Left kidney (tissue), 8 donors: ENCODE measurements at places on chromosomes 5 and 9. TPM values are rescaled to one million over a fixed set of nuclear protein-coding genes. Genes with fewer than 3 reads are reported as not detected.
A peak's percentile ranks its signal among the peaks of the same experiment; 100 is the strongest.

GRCh38 chr5:73443829-73444498, 4.6 kb downstream of the FOXD1 start:
- peak; percentile 78 for DNase-seq

DNA sequence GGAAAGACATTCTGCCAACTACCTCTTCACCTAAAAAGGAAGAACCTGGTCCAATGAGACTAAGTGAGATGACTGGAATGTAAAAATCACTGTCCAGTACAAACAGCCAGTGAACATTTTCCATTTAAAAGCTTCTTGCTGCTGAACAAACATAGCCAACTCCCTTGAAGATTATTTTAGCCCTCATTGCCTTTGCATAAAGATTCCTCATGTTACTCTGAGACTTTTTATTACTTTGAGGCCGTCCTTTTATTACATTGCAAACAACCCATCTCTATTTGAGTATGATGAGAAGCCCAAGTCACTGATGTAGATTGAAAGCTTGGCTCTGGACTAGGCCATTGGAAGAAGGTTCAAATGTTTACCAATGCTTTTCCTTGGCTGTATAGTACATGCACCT, 649.8 kb downstream of the CETN3 start:
- no peak for DNase-seq

DNA sequence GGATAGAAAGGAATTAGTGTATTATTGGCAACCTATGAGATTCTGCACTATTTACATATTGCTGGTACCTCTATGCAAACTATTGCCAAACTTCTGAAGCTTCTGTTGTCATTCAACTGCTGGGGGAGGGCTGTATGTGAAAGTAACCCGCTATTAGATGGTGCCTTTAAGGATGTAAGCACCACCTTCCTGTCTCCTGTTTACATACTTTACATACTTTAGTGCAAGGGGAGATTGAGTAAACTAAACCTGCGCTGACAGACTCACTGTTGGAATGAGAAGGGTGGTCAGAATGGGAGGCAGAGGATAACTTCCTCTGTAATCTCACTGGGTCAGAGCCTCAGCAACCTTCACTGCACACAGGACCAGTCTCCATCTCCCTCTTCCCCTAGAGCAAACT, 123.8 kb downstream of the NR3C1 start:
- no peak for DNase-seq

SPATA31C1 gene
- 0.58 TPM for polyA plus RNA-seq

IGFBPL1 gene
- 1.9 TPM for polyA plus RNA-seq

DNA sequence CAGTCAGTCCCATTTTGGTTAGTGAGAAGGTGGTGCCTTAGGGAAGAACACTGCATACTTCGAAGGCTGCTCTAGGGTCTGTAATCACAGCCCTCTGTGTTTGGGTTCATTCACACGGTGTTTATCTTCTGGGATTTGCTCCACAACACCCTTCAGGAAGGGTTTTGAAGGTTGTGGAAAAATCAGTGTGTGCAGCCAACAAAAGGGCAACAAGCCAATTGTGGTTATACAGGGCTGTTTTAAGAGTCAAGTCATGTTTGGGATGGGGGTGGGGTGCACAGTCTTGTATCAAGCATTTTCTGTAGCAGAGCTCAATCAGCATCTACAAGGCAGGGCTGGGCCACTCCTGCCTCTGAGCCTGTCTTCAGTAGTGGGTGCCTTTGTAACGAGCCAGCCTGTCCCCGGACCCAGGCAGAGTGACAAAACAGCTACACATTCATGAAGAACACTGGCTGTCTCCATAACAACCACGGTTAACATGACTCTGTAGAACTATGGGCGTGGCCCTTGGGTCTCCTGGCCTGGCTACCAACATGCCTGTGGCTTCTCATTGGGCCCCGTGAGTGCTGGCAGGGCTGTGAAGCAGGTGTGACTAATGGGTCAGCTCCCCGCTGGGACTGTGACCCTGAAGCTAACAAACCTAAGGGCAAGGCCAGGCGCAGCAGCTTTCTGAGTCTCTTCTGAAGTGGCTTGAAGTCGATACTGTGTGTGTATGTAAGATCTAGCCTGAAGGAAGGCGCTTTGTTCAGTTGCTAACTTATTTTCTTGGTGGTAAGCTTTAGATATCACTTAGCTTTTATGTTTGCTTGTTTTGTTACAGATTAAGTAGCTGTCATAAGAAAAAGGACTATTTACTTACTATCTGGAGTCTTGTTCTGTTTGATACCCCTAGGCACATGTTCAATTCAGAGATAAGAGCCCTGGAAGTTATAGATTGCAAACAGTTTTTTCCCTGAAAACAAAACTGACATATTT, 27.9 kb upstream of the GOLM1 start:
- peak; percentile 71 for DNase-seq

DCP2 gene
- polyA plus RNA-seq, result 48.8 TPM

IFNA21 gene
- polyA plus RNA-seq, result not detected

DNA sequence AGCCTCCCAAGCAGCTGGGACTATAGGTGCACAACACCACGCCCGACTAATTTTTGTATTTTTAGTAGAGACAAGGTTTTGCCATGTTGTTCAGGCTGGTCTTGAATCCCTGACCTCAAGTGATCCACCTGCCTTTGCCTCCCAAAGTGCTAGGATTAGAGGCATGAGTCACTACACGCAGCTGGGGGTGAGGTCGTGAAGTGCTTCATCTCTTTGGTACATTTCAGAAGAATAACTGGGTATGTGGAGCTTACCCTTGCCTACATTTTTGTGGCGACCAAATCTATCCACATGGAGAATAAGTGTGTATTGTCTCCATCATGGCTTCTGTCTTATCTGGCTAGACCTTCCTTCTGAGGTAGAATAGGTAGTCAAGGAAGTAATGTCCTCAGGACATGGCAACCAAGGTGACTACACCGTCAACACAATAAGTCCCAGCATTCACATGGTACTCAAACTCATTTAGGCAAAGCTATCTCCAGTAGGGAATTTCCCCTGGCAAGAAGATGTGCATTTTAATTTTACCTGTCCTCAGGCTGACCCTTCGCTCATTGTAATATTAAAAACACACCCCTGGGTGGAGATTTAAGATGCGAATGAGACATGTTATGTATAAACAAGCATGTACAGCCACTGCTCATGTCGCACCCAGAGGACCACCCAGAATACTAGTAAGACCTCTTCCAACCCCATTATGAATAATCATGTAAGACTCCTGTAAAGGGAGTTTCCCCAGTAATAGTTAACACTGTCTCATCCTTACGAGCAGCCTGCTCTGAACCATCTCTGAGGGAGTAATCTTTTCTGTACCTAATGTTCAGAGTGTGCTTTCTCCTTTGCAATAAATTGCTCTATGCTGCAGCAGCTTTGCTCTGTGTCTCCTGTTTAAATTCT, 1173.2 kb downstream of the TAF11L14 start:
- no peak for DNase-seq

GRCh38 chr5:130799015-130799414, 366.0 kb downstream of the HINT1 start:
- DNase-seq, result no peak

DNA sequence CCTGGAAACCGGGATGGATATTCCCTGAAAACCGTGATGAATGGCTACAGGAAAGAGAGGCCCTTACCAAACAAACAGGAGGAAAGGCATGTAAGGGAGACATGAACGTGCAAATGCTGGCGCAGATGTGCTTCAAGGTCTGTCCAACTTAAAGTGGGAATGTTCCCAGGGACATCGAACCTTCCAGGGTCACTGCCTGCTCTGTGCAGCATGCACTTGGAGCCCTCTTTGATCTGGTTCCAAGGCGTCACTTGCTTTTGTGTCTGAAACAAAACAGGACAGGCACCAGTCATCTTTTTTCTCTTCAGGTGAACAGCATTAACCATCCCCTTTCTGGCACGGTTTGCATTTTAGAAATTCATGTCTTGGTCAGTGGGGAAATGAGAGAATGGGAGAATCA, 479.4 kb downstream of the RASEF start:
- no peak for DNase-seq

- DNase-seq, result no peak
Observed at GRCh38 chr5:133063965-133064364, 12.2 kb downstream of the HSPA4 start.

- no peak for DNase-seq
Observed at GRCh38 chr5:92930057-92930456, 651.0 kb downstream of the NR2F1-AS1 start.

NME5 gene
- polyA plus RNA-seq, result 31.8 TPM

- peak; percentile 90 for DNase-seq
Observed at GRCh38 chr5:126777975-126778674, 1.2 kb downstream of the LMNB1 start.

GRCh38 chr5:80138486-80138885, 103.3 kb downstream of the THBS4 start:
- no peak for DNase-seq

DNA sequence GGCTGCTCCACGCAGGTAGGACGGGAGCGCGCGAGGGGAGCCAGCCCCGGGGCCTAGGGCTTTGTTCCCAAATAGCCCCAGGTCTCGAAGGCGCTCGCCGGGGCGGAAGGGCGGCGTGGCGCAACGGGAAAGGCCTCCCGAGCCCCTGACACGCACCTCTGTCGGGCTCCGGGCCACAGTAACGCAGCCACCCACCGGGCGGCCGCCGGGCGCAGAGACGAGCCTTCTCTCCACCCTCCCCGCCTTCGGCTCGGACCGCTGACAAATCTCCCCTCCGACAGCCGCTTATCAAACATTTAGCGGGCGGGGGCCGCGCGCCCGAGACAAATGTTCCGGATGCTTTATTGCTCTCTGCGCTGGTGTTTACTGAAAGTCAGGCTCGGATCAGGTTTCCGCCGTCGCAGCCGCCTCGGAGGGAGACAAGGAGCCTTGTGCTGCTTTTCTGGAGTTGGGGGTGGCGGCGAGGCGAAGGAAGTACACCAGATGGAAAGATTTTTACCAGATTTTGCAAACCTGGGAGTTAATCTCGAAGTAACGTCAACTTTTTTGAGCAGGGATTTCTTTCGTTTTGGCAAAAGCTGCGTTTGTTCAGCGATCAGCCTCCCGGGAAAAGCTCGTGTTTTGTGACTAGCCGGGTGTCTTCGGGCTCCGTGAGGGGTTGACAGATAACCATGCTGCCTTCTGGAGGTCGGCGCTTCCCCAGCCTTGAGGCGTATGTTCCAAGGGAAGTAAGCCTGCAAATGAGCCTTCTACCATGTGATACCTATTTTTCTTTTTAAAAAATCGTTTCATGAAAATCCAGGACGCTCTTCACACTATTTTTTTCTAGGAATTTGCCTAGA, 950 bp downstream of the RGMB start:
- DNase-seq, result peak; percentile 80
